NB4 (cell line): ENCODE measurements at places on chromosomes 12 and 14.
A peak's percentile ranks its signal among the peaks of the same experiment; 100 is the strongest.

- no peak for DNase-seq
Measured at GRCh38 chr12:13027032-13027431, 17.1 kb upstream of the FAM234B start.

GRCh38 chr14:24426150-24426911 lies 3.1 kb downstream of the CBLN3 start:
- no peak for DNase-seq

- no peak for DNase-seq
Measured at GRCh38 chr12:455821-456220, 3.9 kb upstream of the B4GALNT3 start.

DNA sequence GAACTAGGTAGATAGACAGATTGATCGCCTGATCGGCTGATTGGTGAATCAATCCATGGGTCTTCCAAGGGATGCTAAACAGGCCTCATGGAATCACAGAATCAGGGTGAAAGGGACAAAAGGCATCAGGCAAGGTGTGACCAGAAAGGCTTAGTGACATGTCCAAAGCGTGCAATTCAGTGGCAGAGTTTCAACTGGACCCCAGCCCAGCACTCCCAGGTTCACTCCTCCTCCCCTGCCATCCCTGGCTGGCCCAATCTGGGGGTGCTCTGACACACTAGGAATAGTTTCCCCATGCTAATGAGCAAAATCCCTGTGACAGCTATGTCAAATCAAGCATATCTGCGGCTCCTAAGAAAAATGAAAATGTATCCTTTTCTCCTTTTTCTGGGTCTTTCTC lies 50.4 kb downstream of the NINJ2 start:
- no peak for DNase-seq

GRCh38 chr12:32302218-32303173 lies 96.9 kb upstream of the FGD4 start:
- DNase-seq, result peak; percentile 45

DNA sequence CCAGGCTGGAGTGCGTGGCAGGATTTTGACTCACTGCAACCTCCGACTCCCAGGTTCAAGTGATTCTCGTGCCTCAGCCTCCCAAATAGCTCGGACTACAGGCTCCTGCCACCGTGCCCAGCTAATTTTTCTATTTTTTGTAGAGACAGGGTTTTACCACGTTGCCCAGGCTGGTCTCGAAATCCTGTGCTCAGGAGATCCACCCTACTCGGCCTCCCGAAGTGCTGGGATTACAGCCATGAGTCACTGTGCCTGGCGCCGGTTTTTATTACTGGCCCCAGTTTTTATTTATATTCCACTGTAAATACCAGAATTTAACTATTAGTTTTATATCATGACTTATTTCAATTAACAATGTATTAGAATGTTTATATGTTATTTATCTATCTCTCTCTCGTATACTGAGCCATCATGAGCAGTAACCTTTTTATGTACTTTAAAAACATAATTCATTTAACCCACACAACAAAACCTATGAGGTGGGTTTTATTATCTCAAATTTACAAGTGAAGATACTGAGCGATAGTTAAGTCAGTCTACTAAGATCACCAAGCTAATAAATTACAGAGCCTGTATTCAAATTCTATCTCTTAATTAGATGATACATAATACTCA lies 47.8 kb downstream of the HECTD1 start:
- no peak for DNase-seq

DNA sequence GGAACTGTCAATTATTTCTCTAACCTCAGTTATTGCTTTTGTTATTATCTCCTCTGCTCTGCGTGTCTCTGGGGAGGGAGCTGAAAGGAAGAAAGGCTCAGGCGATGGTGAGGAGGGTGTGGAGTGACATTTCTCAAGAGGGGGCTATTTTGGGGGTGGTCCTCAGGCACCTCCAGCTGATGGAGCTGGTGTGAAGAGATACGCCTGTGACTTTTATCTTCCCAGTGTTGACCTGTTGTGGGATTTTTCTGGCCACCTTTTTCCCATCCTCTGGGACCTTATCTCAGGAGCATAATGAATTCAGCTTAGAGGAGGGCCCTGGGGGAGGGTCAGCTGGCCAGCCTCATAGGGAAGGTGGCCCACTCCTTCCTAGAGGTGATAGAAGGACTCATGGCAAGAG lies 26.4 kb downstream of the KCNA5 start:
- no peak for DNase-seq

- peak; percentile 67 for DNase-seq
Measured at GRCh38 chr12:57865084-57865751, 18.7 kb upstream of the CTDSP2 start.

GRCh38 chr12:6902448-6902847 lies 2.2 kb upstream of the LRRC23 start:
- DNase-seq, result no peak

- no peak for DNase-seq
Measured at GRCh38 chr14:50770586-50770985, 60.4 kb downstream of the NIN start.

DNA sequence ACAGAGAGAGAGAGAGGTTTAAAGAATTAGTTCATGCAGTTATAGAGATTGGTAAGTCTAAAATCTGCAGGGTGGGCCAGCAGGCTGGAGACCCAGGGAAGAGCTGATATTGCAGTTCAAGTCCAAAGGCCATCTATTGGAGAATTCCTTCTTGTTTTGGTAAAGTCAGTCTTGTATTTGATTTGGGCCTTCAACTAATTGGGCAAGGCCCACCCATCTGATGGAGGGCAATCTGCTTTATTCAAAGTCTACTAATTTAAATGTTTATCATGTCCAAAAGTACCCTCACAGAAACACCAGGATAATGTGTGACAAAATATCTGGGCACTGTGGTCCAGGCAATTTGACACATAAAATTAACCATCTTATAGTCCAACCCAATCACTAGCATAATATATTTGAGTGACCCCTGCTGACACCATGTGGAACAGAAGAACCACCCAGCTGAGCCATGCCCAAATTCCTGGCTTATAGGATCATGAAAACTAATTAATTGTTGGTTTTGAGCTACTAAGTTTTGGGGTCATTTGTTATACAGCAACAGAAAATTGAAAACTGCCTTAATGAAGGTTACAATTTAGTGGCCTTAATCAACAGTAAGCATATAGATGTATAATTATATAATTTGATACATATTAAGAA lies 109.1 kb upstream of the PLXNC1 start:
- DNase-seq, result no peak

GRCh38 chr14:60232185-60232584 lies 16.8 kb upstream of the PPM1A start:
- DNase-seq, result no peak

- no peak for DNase-seq
Measured at GRCh38 chr12:74541074-74541473, 3.4 kb downstream of the ATXN7L3B start.

DNA sequence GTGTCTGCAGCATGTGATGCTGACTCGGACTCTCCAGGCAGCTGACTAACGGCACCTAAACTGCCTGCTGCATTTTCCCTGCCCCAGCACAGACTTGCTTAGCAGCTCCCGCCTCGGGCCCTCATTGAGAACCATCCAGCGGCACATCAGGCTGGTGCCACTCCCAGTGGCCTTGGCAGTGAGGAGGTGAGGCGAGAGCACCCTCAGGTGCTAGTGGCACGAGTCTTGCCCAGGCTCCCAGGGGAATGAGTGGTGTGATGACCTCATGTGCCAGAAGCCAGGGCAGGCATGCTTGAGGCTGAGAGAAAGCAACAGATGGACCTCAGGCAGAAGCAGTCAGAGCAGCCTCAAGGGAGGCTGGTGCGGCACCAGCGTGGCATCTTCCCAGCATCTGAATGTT lies 60.2 kb downstream of the PRKCH start:
- no peak for DNase-seq

- no peak for DNase-seq
Measured at GRCh38 chr12:42343721-42344120, 17.8 kb downstream of the PPHLN1 start.
